ENCODE measurements at places on chromosomes 3 and 15. TPM values are rescaled to one million over a fixed set of nuclear protein-coding genes. Genes with fewer than 3 reads are reported as not detected.

GRCh38 chr3:170081079-170081741 is 43.4 kb downstream of the GPR160 start:
- DNase-seq = no peak

DNA sequence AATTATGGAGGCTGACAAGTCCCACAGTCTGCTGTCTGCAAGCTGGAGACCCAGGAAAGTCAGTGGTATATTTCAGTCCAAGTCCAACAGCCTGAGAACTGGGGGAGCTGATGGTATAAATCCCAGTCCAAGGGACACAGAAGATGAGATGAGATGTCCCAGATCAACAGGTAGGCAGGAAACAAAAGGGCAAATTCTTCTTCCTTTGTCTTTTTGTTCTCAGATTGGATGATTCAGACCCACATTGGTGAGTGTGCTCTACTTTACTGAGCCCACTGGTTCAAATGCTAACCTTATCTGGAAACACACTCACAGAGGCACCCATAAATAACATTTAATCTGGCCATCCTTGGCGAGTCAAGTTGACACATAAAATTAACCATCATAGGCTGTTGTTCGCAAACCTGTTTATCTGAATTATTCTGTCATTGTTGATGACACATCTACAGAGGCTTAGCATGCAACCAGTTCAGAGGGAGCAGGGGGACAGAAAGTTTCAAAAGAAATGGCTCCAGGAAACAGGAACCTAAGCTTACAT is 62.7 kb upstream of the ITGA11 start:
- no peak for DNase-seq

GRCh38 chr15:65766422-65767263 is 25.4 kb downstream of the DENND4A start:
- DNase-seq = no peak

SUCLG2 gene
- 73.5 TPM for total RNA-seq

GRCh38 chr15:90650117-90650955 is 66.8 kb upstream of the BLM start:
- no peak for DNase-seq

GRCh38 chr3:112365035-112365434 is 32.1 kb downstream of the CD200 start:
- DNase-seq = no peak

DNA sequence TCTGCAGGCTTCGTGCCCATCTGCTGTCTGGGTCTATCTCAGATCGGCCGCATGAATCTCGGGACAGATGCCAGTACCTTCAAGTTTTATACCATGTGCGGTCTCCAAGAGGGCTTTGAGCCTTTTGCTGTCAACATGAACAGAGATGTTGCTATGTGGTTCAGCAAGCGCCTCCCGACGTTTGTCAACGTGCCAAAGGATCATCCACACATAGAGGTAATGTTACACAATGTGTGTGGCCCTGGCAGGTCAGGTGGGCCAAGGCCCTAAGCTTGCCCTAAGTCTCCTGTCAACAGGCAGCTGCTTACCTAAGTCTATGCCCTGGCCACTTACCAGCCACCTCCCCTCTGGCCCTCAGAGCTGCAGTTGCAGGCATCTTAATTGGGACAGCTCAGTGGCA is 324.0 kb upstream of the CHRM5 start:
- DNase-seq = no peak

DNA sequence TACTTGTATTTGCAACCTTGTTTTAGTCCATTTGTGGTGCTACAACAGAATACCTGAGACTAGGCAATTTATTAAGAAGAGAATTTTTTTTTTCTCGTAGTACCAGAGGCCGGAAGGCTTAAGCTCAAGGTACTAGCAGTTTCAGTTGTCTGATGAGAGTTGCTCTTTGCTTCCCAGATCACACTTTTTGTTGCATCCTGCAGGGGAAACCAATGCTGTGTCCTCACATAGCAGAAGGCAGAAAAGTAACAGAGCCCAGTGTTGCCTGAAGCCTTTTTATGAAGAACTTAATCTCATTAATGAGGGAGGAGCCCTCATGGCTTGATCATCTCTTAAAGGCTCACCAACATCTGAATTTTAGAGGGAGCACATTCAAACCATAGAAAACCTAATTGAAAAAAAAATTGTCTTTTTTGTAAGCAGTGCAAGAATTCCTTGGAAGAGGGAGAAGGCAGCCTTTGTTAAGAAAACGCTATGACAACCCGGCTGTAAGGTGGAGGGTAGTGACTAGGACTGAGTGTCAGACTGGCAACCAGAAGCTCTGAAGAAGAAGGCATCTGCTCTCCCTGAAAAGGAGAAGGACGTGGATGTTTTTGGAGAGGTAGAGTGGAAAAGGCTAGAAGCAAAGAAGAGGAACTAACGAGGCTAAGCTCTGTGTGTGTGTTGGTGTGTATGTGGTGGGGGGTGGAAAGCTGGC is 1245.3 kb downstream of the ROBO2 start:
- DNase-seq = no peak

RARB gene
- 26.4 TPM for total RNA-seq

DNA sequence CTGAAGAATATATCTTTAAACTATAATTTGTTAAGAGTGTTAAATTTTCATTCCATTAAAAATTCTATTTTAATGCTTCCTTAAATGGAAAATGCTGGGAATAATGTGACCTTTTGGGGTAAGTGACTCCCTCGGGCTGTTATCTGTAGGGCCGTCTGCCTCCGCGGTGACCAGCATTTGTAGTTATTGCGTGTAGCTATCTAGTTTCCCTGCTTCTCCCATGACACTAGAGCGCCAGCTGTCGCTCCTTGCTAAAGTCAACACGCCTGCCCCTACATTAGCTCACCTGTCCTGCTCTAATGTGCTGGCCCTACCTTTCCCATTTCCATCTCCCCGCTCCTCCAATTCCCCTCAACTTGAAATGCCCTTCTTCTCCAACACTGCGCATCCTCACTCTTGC is 12.4 kb upstream of the CHRM5 start:
- DNase-seq = no peak

- no peak for DNase-seq
These were observed 89.7 kb downstream of the BDH1 start for GRCh38 chr3:197465996-197466549.

DNA sequence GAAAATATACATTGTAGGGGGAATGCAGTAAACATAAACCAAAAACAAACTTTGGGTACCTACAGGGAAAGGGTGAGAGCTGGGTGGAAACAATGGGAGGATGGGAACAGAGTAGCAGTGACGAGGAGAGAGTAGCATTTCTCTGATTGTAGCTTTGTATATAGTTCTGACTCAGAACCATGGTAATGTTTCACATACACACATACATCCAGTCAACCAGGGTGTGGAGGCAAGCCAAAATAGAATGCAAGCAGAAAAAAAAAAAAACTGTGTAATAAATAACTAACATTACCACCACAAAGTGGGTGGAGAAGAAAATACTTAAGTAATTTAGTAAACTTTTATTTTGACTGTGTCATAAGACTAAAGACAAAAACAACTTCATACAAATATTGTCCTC is 27.2 kb downstream of the BCL2A1 start:
- DNase-seq = no peak

- DNase-seq = no peak
These were observed 104.2 kb downstream of the CORO2B start for GRCh38 chr15:68683026-68683425.

PPP1R14D gene
- not detected for total RNA-seq

Measured in right cardiac atrium (tissue), 5 donors.